Activated T-cell treated with anti-CD3 and anti-CD28 coated beads for 48 hours (primary cell): ENCODE measurements at places on chromosomes 2 and 18.

DNA sequence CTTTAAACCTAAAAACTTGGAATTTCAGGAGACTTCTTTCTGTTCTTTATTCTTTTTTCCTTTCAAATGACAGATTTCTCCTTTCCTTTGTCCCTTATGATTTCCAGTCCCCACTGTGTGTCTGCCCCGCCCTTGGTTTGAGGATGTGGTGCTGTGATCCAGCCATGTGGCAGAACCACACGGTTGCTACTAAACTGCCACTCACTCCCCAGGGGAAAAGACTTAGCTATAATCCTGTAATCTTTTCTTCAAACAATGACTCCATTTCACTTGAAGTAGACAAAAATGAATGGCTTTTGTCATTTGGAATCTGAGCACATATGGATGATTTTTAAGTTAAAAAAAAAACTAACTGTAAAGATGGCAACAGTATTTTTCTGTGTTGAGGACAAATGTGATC is 76.2 kb upstream of the STAM2 start:
- no peak for DNase-seq

DNA sequence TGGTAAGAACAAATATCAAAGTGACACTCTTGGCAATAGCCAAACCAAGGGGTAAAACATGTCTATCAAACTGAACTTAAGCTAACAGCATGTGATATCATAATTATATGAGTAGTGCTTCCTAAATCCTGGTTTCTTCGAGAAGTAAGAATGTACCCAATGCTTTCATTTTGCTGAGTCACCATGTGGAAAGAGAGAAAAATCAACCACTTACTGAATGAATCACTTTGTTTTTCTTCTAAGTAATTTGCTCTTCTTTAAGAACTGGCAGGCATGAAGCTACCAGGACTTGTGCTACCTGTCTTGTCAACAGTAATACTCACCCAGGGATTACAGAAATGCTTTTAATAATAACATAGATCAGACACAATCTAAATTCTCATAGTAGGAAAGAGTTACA is 19.0 kb upstream of the DUSP19 start:
- no peak for DNase-seq

DNA sequence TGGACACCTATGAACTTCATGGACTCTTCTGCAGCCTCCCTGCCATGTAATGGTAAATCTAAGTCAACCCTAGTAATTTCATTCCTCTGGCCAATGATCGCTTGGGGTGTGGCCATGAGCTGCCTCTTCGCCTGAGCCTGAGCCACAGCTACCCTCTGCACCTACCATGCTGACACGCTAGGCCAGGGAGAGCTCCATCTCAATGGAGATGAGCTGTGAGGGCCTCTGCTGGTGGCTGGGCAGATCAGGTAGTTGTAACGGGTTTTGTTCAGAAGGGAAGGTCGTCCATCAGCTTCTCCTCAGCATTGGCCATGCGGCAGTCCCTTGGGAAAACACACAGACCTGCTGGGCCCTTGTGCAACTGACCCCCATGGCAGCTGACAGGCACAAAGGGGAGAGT is 24.4 kb downstream of the MPHOSPH10 start:
- no peak for DNase-seq

DNA sequence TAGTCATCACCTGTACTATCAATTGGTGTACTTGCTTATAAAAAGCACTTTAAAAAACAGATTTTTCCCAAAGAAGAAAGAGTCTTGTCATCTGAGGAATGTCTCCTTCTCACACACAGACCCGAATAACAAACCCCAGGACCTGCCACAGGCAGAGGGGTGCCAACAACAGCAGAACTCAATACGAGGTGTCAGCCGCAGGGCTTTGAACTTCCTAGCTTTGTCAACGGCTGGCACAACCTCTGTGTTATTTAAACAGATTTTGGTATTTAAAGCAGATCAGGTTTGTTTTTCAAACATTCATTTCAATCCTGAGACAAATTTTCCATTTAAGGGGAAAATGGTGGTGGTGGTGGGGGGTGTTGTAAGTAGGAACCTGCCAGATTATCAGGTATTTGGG is 138.4 kb upstream of the RIOK3 start:
- no peak for DNase-seq

- no peak for DNase-seq
Measured at GRCh38 chr2:126774761-126775160, 118.8 kb downstream of the GYPC start.

DNA sequence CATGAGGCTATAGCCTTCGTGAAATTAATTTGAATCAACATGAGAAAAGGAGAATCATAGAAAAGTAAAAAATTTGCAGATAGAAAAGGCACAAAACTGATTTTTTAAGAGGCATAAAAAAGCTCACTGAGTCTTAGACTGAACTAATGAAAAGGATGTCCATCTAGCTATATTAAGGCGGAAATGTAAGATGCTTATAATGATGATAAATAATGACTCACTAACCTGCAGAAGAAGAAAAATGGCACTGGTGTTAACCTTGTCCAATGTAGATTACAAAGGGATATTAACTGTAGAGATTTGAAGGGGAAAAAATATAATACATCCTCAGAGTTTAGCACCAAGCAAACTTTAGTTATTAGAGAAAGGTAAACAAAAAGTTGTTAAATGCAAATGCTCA is 1098.0 kb upstream of the DDX18 start:
- no peak for DNase-seq

DNA sequence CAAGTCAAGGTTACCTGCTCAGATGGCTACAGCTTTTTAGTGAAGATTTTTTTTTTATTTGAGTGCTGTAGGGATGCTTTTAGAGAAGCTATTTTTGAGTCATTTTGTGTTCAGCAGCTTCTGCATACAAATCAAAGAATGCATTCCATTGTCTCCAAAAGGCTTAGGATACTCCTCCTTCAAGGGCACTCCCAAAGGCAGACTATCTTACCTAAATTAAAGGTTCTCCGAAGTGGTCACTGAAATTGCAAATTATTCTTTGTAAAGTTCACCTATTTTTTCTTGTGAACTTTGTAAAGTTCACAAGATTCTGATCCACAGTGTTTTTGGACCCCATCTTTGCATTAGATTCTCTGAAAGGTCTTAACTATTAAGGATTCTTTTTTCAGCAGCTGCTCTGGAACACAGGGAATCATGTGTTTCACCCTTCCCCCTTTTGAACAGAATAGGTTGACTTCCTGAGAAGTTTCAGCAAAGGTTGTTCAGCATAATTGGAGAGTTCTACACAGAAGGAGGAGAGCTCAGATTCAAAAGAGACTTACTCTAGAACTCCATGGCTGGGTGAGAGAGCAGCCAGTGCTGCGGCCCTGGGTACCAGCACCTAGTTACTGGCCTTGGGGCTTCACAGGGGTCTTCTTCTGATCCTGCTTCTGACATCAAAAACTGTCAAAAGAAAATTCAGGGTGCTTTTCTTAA is 14.5 kb downstream of the CLIP4 start:
- no peak for DNase-seq

DNA sequence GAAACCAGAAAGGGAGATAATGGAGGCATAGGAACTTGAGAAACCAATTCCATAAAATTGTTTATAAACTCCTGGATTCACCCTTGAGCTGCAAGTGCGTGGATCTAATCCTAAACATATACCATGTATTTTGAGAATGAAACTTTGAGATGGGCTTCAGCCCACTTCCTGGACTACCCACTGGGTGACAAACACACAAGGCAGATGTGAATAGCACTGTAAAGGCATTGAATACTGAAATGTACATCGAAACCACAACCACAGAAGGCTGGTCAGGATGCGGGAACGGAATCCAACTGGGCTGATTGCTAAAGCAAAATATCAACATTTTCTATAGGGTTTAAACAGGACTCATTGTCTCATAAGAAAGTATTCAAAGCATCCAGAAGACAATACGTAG is 228.5 kb upstream of the ZEB2 start:
- no peak for DNase-seq

- DNase-seq = no peak
Measured at GRCh38 chr2:232276733-232277313, 101.7 kb upstream of the ALPP start.

GRCh38 chr2:227252831-227253230 is 72.2 kb upstream of the MFF start:
- no peak for DNase-seq

- DNase-seq = no peak
Measured at GRCh38 chr2:65364986-65365733, 67.2 kb downstream of the SPRED2 start.

GRCh38 chr2:242004902-242005230 is 135.3 kb downstream of the RTP5 start:
- DNase-seq = no peak

GRCh38 chr2:85678377-85678776 is 10.4 kb upstream of the SFTPB start:
- no peak for DNase-seq

DNA sequence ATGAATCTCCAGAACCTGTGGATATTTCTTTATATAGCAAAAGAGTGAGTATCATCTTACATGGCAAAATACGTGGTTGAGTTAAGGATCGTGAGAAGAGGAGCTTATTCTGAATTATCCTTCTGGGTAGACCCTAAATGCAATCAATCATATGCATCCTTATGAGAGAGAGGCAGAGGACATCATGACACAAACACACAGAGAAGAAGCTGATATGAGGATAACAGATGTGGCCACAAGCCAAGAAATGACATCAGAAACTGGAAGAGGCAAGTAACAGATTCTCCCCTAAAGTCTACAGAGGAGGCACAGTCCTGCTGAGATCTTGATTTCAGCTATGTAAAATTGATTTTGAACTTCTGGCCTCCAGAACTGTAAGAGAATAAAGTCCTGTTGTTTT is 730.2 kb upstream of the ZNF804A start:
- DNase-seq = no peak

DNA sequence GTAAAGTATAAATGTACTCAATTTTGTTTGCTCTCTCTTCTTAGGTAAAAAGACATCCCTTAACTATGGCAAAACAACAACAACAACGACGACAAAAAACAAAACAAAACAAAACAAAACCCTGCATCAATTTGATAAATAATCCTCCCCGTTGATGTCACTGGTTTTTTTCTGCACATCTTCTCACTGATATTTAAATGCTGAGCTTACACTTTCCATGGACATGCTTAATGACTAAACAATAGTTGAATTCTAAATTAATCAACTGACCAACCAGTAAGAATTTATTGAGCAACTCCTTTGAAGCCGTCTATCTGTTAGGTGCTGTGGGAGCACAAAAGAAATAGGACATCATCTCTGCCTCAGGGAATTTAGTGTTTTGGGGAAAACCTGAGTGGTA is 20.2 kb upstream of the POLE4 start:
- DNase-seq = no peak

DNA sequence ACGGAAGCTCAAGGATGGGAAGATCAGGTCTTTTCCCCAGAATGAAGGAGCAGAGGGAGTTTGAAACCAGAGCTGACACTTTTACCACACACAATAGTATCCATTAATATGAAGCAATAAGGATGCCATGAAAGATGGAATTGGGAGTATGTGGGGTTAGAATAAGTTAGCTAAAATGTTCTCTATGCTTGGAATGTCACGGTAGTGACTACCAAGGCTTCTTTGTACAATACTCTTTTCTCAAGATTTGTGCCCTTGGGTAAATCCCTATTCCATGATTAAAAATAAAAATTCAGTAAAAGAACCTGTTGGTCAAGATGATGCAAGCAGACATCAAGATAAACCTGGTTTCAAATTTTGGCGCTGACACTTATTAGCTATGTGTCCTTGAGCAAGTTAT is 75.0 kb downstream of the NRXN1 start:
- DNase-seq = no peak

- no peak for DNase-seq
Measured at GRCh38 chr2:85287721-85288120, 40.1 kb downstream of the TGOLN2 start.

GRCh38 chr18:66548747-66549146 is 55.1 kb downstream of the CDH19 start:
- no peak for DNase-seq

DNA sequence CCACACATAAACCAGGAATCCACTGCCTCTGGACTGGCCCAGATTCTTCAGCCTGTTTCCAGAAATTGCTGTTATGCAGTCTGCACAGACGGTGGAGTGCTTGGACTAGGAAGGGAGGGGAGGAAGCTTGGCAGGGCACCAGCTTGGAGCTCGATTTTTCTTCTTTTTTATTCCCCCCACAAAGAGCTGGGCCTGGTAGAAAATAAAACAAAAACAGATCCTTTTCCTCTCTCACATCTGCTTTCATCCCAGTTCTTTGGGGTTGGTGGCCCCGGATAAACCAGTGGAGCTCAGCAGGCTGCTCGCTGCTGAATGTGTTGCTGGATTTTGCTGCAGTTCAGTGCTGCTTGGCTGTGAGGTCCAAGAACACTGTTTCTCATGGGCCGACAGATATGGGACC is 16.0 kb downstream of the LRRTM1 start:
- DNase-seq = no peak

- DNase-seq = no peak
Measured at GRCh38 chr2:216713691-216714336, 18.5 kb upstream of the IGFBP5 start.

GRCh38 chr2:67179526-67179925 is 217.6 kb upstream of the ETAA1 start:
- DNase-seq = no peak

GRCh38 chr2:157748371-157749142 is 119.9 kb upstream of the ACVR1C start:
- DNase-seq = no peak

- peak; percentile 30 for DNase-seq
Measured at GRCh38 chr2:28613633-28614501, 118.0 kb downstream of the PLB1 start.

DNA sequence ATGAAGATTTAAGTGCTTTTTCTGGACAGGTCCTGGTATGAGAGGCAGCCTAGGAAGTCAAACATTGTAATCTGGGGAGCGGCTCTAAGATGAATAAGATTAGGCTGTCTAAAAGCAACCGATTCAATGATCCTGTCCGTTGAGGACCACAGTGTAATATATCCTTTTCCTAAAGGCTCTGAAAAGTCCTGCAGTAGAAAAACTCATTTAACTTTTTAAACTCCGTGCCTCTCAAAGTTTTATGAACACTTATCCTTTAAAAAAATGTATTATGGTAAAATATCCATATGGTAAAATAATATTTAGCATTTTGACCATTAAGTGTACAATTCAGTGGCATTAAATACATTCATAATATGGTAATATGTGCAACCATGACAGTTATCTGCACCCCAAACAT is 39.8 kb downstream of the ATOH8 start:
- no peak for DNase-seq

- no peak for DNase-seq
Measured at GRCh38 chr2:114005110-114005783, 115.4 kb downstream of the ACTR3 start.

- no peak for DNase-seq
Measured at GRCh38 chr2:226524381-226524843, 275.2 kb downstream of the IRS1 start.

- DNase-seq = no peak
Measured at GRCh38 chr2:217939629-217940245, 63.1 kb downstream of the TNS1 start.
